ENCODE measurements at places on chromosomes 12 and 14. TPM values are rescaled to one million over a fixed set of nuclear protein-coding genes. Genes with fewer than 3 reads are reported as not detected.

DNA sequence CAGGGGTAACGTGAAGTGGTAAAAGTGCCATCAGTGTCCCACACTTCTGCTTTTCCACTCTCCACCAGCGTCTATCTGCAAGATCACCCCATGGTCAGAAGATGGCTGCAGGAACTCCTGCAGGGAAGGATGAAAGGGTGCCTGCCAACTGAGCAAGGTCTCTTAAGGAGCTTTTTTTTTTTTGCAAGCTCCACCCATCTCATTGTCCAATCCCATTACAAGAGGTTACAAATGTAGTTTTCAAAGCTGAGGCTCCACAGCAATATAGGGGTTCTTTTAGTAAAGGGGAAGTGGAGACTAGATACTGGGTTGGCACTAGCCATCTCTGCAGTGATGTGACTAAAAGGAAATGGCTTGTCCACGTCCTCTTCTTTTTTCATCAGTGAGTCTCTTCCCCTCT lies 5.9 kb upstream of the BHLHE41 start:
- no peak for DNase-seq

GRCh38 chr14:50762001-50762930 lies 68.7 kb downstream of the NIN start:
- DNase-seq = no peak

DNA sequence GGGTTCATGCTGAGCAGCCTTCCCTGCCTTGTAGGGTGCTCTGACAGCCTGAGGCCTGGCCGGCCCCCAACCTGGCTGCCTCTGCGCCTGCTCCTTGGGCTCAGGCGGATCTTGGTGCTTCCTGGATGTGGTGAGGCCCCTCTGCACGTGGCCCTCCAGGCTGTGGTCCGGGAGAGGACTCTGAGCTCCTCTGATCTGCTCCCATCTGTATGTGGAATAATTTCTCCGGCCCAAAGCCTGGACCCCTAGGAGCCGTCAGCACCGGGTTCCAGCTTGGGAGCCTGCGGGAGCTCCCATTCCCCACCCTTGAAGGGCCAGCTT lies 21.3 kb upstream of the EIF2B2 start:
- DNase-seq = no peak

GRCh38 chr12:95796225-95796981 lies 5.8 kb upstream of the NTN4 start:
- DNase-seq = no peak

DNA sequence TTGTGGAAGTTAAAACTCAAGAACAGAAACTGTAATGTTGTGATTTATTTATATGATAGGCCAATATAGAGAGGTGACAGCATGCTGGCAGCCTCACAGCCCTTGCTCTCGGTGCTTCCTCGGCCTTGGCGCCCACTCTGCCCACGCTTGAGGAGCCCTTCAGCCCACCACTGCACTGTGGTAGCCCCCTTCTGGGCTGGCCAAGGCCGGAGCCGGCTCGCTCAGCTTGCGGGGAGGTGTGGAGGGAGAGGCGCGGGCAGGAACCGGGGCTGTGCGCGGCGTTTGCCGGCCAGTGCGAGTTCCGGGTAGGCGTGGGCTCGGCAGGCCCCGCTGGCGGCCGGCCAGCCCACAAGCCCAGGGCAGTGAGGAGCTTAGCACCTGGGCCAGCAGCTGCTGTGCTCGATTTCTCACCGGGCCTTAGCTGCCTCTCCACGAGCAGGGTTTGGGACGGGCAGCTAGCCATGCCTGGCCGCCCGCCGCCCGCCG lies 65.8 kb upstream of the SLC8A3 start:
- DNase-seq = peak; percentile 34

- no peak for DNase-seq
Observed at GRCh38 chr14:100121643-100122480, 37.6 kb downstream of the DEGS2 start.

GRCh38 chr12:121132601-121133481 lies at the start of gene P2RX7:
TSS of gene P2RX7 (plus strand) at chr12:121132876. CDS start at chr12:121132971, 95 bp downstream.
- DNase-seq = no peak

DNA sequence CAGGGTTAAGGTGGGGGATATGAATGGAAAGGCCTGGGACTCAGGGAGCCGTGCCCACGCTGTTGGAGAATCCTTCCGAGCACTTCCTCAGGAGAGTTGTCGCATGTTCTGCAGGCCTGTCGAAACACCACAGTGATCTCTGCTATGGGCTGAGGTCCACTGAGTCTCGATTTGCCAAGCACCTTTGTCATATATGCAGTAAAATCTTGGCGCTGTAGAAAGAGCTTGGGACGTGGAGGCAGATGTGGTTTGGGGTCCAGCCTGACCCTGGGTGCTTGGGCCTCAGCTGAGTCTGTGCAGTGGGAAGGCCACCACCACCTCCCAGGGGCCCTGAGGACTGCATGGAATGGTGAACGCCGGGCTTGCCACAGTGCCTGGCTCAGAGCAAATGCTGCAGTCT lies 32.9 kb downstream of the C14orf132 start:
- DNase-seq = no peak

DNA sequence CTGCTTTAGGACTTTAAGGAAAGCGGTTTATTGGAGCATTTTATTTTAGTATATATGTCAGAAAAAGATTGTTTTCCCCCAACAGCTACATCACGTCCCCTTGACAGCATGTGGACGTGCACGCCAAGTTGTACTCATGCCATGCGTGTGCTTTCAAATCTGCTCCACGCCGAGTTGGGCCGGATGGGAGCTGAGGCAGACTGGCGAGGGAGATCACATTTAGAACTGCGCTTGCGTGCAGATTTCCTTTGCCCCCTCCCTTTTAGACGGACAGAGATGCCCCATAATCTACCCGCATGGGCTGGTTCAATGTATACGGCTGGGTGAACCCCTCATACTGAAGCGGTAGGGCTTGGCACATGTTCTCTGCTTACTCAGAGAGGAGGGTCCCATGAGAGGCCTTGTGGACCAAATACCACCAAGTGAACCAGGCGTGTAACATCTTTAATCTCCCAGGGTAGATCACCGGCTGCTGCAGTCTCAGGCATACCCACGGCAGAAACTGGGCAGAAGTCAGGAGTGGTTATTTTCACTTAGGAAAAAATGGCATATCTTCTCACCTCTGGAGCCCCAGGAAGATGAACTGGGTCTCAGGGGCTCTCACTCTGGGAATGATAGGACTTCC lies 92.1 kb downstream of the ESR2 start:
- DNase-seq = no peak

DNA sequence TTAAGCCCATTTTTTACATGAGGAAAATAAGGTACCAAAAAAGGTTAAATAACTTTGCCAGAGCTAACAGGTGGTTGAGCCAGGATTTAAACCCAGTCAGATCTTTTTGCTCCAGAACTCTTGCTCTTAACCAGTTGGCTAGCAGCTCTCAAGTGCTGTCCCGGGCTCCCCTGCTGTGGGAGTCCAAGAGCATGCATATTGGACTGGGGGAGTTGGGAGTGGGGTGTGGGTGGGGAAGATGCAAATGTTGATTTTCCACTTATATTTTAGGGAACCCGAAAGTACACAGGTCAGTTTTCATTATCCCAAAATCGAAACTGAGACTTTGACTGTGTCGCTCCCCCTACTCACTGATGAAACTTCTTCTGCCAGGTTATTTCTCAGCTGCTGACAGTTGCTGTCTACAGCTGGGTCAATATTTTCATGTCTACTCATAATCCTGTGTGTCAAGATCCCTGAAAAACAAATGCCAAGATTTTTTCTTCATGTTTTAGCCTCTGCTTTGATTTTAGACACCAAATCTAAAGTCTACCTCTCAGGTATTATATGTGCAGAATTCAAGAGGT lies 172.3 kb upstream of the TMPO start:
- no peak for DNase-seq

GRCh38 chr12:118166946-118167345 lies 31.0 kb downstream of the PEBP1 start:
- DNase-seq = no peak

- peak; percentile 42 for DNase-seq
Observed at GRCh38 chr14:60723116-60723906, 840 bp downstream of the SIX4 start.

GRCh38 chr12:6827437-6827911 lies 733 bp upstream of the P3H3 start:
- no peak for DNase-seq

DNA sequence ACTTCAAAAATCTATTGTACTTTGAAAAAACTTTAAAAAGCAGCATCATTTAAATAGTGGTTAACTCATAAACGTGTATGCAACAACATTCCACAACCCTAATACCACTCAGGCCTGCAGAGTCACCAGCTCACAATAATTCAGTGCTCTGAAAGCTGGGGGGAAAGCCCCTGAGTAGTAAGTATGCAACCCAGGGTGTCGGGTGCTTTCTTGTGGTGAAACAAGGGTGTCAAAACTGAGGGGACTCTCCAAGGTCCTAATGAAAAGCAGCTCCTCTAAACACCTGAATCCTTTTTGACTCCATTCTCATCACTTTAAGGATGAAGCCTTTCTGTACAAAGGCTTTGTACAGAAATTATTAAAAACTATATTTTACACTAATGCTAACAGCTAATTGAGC lies 33.7 kb downstream of the FGFR1OP2 start:
- DNase-seq = no peak

DNA sequence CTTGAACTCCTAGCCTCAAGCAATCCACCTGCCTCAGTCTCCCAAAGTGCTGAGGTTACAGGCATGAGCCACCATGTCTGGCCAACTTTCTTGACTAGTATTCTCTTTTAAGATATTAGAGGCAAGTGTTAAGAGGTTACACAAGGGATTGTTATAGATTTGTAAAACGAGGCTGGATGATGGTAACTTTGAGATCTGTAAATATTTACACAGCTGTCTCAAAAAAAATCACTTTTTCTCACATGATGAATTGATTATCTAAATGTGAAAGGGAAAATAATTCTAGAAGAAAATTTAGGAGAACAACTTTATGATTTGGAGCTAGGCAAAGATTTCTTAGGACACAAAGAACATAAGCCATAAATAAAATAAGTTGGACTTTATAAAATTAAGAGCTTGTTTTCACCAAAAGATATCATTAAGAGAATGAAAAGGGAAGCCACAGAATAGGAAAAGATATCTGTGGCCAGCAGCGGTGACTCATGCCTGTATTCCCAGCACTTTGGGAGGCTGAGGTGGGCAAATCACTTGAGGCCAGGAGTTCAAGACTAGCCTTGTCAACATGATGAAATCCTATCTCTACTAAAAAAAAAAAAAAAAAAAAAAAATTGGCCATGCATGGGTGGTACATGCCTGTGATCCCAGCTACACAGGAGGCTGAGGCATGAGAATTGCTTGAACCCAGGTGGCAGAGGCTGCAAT lies 77.4 kb downstream of the BBS10 start:
- DNase-seq = no peak

The RNF212B gene
- not detected for total RNA-seq

The PRH2 gene
- total RNA-seq = not detected

The AMN gene
- total RNA-seq = 3.0 TPM

The E2F7 gene
- total RNA-seq = 15.9 TPM

The LHX5 gene
- 0.41 TPM for total RNA-seq

The DCAF4 gene
- total RNA-seq = 18.6 TPM

The GLIPR1L1 gene
- not detected for total RNA-seq

The SOX5 gene
- 49.1 TPM for total RNA-seq

The AKAP3 gene
- total RNA-seq = 3.3 TPM

The CLEC2D gene
- 23.5 TPM for total RNA-seq

The CD69 gene
- total RNA-seq = not detected

The IFI27L2 gene
- total RNA-seq = 27.4 TPM

The CCDC175 gene
- 0.20 TPM for total RNA-seq

The KLRD1 gene
- total RNA-seq = 0.48 TPM

The STAC3 gene
- 6.1 TPM for total RNA-seq

The HOTAIR gene
- not detected for total RNA-seq
